Activated CD4-positive, alpha-beta T cell treated with anti-CD3 and anti-CD28 coated beads for 24 hours (primary cell): ENCODE measurements at places on chromosomes 7 and 10.

DNA sequence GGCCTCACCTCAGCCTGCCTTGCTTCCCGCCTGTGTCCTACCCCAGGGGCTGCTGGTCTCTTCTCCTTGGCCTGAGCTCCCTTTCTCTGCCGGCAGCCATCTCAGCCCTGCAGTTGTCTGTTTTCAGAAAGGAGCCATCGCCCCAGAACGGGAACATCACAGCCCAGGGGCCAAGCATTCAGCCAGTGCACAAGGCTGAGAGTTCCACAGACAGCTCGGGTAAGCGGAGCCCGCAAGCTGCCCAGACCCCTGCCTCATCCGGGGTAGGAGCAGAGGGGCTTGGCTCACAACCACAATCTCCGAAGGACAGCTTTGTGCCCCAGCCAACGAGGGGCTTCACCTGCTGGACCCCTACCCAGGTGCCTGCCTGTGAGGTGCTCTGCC is 5.3 kb upstream of the DEPP1 start:
- DNase-seq, result no peak

- no peak for DNase-seq
Observed at GRCh38 chr10:128792426-128793140, 666.4 kb upstream of the MKI67 start.

DNA sequence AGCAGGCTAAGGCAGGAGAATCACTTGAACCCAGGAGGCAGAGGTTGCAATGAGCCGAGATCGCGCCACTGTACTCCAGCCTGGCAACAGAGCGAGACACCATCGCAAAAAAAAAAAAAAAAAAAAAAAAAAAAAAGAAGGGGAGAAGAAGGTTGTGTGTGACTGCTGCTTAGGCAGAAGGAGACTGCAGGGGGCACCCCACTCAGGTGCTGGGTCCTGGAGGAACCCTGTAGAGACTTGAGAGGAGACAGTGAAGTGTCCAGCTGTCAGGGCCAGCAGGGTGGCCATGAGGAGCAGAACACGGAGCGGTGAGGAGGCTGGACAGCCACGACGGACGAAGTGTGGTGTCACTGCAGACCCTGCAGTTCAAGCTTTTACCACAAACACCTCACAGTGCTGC is 99.0 kb upstream of the NMT2 start:
- DNase-seq, result no peak

- DNase-seq, result no peak
Observed at GRCh38 chr7:30933124-30933974, 21.7 kb downstream of the AQP1 start.

- DNase-seq, result no peak
Observed at GRCh38 chr10:110803830-110804338, 67.8 kb upstream of the PDCD4 start.

GRCh38 chr7:47948141-47948790 is at the start of gene PKD1L1:
Gene PKD1L1, minus strand, starts transcription at chr7:47948466. Its CDS starts 26 bp downstream, at chr7:47948440.
- DNase-seq, result no peak

DNA sequence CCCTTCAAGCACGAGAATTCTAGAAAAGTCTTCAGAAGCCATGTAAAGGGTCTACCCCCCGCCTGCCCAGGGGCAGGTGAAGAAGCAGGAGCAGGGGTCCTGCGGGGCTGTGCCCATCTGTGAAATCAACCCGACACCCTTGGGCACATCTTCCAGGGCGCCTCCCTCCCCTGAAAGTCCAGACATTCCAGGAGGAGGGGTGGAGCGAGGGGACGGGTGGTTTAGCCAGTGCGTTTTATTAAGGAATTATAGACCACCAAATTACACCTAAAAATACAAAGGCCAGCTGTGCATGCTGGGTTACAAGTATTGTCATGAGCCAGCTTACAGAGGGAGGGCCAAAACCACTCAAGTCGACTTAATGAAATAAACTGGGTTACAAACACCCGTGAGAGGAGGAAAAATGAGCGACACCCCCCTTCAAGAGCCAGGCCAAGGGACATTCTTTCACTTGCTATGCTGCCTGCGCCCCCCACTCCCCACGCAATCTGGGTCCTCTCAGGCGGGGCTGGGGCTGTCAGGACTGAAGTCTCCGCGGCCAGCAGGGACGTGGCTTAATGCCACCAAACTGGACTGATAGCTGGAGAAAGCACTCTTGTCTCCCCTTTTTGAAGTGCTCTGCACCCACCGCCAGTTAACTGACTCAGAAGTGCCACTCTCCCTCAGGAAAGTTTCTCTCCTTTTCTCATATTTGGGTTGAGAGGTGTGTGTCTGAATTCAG is 360.3 kb downstream of the FRMD4A start:
- no peak for DNase-seq
